ENCODE measurements at places on chromosomes 2 and 18. TPM values are rescaled to one million over a fixed set of nuclear protein-coding genes. Genes with fewer than 3 reads are reported as not detected.

Gene ARHGAP15
- total RNA-seq = 154 TPM

Gene RTP5
- total RNA-seq = not detected

Gene UGP2
- total RNA-seq = 161 TPM

Gene ONECUT2
- total RNA-seq = not detected

GRCh38 chr2:44813658-44814057 lies 127.8 kb upstream of the SIX3 start:
- H3K4me1 ChIP-seq = no peaks in the 10 kb centered on the region
- H3K27ac ChIP-seq = no peak overlapping the region

- H3K4me1 ChIP-seq = no peaks in the 10 kb centered on the region
- no peak overlapping the region for H3K4me3 ChIP-seq
- H3K27ac ChIP-seq = no peak overlapping the region
Measured at GRCh38 chr18:34742891-34743341, 32.8 kb downstream of the DTNA start.

GRCh38 chr2:14816069-14817060 lies 183.8 kb downstream of the LRATD1 start:
- H3K27ac ChIP-seq = no peak overlapping the region
- H3K4me1 ChIP-seq = no peaks in the 10 kb centered on the region
- no peaks in the 10 kb centered on the region for H3K27me3 ChIP-seq
- no peak for DNase-seq

DNA sequence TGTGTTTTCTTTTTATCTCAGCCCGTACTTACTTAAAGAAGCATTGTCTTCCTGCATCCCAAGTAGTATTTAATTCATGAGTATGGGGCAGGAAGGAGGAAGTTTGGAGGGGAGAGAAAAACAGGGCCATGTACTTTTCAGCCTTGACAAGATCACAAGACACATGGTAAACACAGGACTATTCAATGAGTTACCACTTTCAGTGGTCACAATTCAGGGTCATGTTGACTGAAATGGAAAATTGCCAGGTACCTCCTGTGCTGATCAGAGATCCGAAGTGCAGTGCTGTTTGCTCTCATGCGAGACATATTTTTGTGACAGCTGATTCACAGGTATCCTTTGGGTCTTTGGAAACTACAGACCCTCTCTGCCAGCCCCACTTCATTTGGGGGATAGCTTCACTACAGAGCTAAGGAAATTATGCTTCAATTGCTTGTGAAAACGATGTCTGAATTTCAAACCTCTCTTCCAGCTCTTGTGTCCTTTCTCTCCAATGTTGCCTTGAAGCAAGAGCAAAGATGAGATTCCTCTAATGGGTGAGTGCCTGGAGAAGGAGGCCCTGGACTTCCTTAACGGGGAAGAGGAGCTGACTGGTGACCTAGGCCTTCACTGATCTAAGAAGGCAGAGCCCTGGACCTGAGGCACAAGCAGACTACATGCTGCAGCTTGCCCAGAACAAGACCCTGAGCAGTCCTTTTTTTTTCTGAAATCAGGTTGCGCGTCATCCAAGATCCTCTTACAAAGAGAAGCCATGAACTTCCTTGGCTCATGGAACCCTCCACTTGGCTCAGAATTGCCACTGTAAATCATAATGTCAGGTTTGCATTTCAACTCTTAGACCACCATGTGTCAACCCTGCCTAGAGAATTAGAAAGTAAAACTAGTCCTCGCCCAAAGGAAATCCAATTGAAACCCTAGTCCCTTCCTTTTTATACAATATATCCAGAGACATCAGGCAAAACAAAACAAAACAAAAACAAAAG lies 44.1 kb downstream of the EVA1A start:
- no peaks in the 10 kb centered on the region for H3K36me3 ChIP-seq
- peaks cover 3% of the 10 kb centered on the region for H3K27me3 ChIP-seq
- DNase-seq = no peak
- H3K4me3 ChIP-seq = no peak overlapping the region

DNA sequence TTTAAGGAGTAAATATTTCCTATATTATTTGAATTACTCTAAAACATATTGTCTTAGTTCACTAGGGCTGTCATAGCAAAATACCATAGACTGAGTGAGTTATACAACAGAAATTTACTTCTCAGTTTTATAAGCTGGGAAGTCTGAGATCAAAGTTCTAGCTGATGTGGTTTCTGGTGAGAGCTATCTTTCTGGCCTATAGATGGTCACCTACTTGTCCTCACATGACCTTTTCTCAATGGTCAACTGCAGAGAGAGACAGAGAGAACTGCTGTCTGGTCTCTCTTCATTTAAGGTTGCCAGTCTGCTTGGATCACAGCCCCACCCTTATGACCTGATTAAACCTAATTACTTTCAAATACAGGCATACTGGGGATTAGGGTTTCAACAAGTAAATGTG lies 490.9 kb downstream of the FBXO15 start:
- no peak overlapping the region for H3K4me3 ChIP-seq
- no peaks in the 10 kb centered on the region for H3K27me3 ChIP-seq
- no peak overlapping the region for H3K27ac ChIP-seq
- H3K4me1 ChIP-seq = no peaks in the 10 kb centered on the region
- no peak for DNase-seq

GRCh38 chr2:199984755-199985154 lies 29.4 kb downstream of the MAIP1 start:
- H3K27me3 ChIP-seq = no peaks in the 10 kb centered on the region
- H3K4me1 ChIP-seq = peaks cover 8% of the 10 kb centered on the region
- DNase-seq = no peak
- no peak overlapping the region for H3K27ac ChIP-seq
- H3K36me3 ChIP-seq = no peaks in the 10 kb centered on the region
- no peak overlapping the region for H3K4me3 ChIP-seq

DNA sequence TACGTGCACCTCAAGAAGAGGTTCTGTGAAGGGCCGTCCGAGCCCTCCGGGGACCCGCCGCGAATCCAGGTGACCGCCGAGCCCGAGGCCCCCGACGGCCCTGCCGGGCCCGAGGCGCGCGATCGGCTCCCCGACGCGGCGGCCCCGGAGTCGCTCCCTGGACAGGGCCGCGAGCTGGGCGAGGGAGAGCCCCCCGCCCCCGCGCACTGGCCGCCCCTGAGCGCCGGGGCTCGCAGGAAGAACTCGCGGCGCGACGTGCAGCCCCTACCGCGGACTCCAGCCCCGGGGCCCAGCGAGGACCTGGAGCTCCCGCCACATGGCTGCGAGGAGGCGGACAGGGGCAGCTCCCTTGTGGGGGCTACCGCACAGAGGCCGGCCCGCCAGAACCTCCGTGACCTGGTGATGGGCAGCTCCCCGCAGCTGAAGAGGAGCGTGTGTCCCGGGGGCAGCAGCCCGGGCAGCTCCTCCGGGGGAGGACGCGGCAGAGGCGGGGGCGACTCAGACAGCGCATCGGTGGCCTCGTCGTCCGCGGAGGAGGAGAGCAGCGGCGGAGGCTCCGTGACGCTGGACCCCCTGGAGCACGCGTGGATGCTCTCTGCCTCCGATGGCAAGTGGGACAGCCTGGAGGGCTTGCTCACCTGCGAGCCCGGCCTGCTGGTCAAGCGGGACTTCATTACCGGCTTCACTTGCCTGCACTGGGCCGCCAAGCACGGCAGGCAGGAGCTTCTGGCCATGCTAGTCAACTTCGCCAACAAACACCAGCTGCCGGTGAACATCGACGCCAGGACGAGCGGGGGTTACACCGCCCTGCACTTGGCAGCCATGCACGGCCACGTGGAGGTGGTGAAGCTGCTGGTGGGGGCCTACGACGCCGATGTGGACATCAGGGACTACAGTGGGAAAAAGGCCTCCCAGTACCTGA lies 812 bp downstream of the SOWAHC start:
- H3K36me3 ChIP-seq = peaks cover 5% of the 10 kb centered on the region
- H3K27ac ChIP-seq = no peak overlapping the region
- H3K27me3 ChIP-seq = peaks cover 62% of the 10 kb centered on the region
- H3K4me3 ChIP-seq = no peak overlapping the region
- no peak for DNase-seq
- H3K4me1 ChIP-seq = peaks cover 9% of the 10 kb centered on the region

DNA sequence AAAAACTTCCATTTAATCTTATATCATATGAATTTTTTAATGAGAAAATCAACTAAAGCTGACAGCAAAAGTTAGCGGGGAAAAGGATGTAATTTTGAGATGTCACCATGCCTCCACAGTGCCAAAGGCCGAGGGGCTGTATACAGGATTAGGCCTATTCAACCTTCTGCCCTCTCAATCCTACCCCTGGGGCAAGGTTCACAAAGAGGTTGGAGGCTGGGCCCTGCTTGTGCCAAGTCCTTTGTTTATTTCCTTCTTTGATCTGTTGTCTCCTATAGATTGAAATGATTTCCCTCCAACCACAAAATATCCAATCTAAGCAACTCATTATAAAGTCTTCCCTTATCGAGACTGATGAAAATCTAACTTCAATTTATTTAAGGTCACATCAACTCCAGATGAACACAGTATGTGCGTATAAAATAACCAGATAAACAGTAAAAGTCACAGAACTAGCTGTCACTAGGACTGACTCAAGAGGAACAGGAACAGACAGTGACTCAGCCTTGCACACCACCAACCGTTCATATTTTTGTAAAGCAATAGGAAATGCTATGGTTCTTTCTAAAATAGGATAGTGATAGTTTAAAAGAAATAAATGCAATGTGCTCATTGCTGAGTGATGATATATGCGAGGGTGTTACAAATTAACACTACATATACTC lies 95.8 kb downstream of the SLC25A12 start:
- peaks cover 22% of the 10 kb centered on the region for H3K36me3 ChIP-seq
- H3K27me3 ChIP-seq = no peaks in the 10 kb centered on the region
- H3K4me3 ChIP-seq = no peak overlapping the region
- H3K4me1 ChIP-seq = peaks cover 14% of the 10 kb centered on the region

GRCh38 chr2:18889565-18890332 lies 300.4 kb upstream of the NT5C1B start:
- H3K27me3 ChIP-seq = no peaks in the 10 kb centered on the region
- no peaks in the 10 kb centered on the region for H3K4me1 ChIP-seq
- no peaks in the 10 kb centered on the region for H3K36me3 ChIP-seq

DNA sequence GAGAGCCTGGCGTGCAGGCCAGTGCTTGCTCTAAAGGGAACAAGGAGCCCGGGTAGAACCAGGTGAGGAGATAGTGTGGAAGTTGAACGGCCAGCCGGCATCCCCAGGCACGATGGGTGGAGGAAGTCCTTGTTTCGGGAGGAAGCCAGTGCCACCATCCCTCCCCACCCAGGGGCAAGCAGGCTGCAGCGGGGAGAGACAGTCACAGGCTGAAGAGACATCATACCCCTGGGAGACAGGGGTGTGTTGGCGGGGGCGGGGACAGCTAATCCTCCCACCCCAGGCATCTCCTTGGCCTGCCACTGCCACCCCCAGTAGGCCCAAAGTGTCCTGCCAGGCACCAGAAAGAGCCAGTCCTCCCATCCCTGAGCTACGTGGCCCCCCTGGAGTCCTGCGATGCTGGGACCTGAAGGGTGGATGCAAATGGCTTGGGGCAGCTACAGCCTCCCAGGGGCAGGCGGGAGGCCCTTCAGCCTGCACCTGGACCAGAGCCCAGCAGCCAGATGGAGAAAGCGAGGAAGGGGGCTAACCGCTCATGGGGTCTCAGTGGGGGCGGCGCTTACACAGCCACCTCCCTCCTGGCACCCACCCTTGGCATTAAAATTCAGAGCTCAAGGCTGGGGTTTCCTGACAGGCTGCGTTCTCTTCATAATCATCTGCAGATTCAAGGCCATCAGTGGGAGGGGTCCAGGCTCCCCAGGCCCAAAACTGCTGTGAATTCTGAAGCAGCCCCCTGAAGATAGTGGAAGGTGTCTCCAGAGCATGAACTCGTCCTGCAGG lies 14.8 kb upstream of the GPR55 start:
- peaks cover 23% of the 10 kb centered on the region for H3K4me1 ChIP-seq
- H3K27ac ChIP-seq = no peak overlapping the region
- H3K27me3 ChIP-seq = peaks cover 3% of the 10 kb centered on the region
- H3K36me3 ChIP-seq = peaks cover 8% of the 10 kb centered on the region

DNA sequence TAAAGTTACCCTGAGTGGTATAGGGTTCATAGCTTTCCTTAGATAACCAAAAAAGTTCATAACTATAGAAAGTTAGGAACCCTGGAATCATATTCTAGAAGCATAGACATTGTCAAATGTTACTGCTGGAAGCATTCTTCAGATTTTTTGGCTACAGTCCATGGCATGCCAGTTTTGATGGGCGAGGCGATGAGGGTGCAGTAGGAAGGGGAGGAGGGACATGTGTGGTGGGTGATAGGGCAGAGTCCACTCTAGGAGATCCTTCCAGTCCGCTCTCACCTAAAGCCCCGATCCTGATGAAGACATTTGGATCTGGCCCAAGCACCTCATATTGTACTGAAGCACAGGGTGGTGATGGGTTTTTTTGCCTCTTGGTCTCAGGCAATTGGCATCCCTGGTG lies 91.8 kb downstream of the HRH4 start:
- peaks cover 7% of the 10 kb centered on the region for H3K27me3 ChIP-seq
- DNase-seq = no peak
- H3K27ac ChIP-seq = no peak overlapping the region
- peaks cover 2% of the 10 kb centered on the region for H3K4me1 ChIP-seq
- H3K4me3 ChIP-seq = no peak overlapping the region

DNA sequence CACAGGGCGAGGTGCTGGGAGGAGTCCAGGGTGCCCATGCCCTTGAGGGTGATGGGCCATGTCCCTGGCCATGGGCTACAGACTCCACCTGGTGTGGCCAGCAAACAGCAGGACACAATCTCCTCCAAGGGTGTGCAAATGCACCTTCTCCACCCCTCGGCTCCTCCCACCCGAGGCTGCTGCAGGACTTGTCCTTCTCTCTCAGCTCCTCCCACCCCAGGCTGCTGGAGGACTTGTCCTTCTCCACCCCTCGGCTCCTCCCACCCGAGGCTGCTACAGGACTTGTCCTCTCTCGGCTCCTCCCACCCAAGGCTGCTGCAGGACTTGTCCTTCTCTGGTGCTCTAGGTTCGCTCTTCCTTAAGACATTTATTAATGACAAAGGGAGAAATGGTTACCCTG lies 57.3 kb upstream of the SNTG2 start:
- H3K27me3 ChIP-seq = peaks cover 16% of the 10 kb centered on the region
- no peak overlapping the region for H3K27ac ChIP-seq

- DNase-seq = no peak
- peaks cover 77% of the 10 kb centered on the region for H3K36me3 ChIP-seq
- no peak overlapping the region for H3K4me3 ChIP-seq
- H3K4me1 ChIP-seq = peaks cover 7% of the 10 kb centered on the region
- H3K27me3 ChIP-seq = no peaks in the 10 kb centered on the region
Measured at GRCh38 chr2:208280933-208281332, 14.9 kb downstream of the PIKFYVE start.

DNA sequence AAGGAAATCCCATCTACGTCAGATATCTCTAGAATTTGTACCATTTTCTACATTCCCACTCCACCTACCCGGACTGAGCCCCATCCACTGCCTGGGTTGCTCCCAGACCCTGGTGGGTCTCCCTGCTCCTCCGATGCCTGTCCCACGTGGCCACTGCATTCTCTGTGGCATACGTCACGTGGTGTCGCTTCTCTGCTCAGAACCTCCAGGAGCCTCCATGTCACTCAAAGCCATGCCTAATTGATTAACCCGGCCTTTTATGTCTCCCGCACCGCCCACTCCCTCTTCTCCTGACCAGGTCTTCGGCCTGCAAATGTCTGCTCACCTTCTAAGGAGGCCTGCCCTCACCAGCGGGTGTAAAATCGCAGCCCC lies 176.6 kb downstream of the HDAC4 start:
- H3K27me3 ChIP-seq = no peaks in the 10 kb centered on the region
- no peak overlapping the region for H3K4me3 ChIP-seq
- H3K27ac ChIP-seq = no peak overlapping the region
- no peak for DNase-seq

Data from activated CD8-positive, alpha-beta T cell treated with anti-CD3 and anti-CD28 coated beads, Interleukin-2, amount 10 ng/mL, durations not matched to agents 7 days and 5 days (primary cell).